Activated effector memory CD4-positive, alpha-beta T cell treated with anti-CD3 and anti-CD28 coated beads, Interleukin-2, amount 50 U/mL, for 16 hours (primary cell): ENCODE measurements at places on chromosomes 5 and 9.

DNA sequence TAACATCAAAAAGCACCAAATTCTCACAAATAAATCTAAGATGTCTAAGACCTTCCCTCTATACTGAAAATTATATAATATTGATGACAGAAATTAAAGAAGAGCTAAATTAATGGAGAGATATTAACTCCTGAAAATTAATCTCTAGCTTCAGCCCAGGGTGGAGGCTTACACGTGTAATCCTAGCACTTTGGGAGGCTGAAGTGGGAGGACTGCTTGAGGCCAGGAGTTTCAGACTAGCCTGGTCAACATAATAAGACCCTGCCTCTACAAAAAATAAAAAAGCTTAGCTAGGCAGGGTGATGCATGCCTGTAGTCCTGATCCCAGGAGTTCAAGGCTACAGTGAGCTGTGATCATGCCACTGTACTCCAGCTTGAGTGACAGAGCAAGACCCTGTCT, 39.6 kb upstream of the ANKRD34B start:
- no peak for DNase-seq

- DNase-seq: no peak
These were observed 52.3 kb downstream of the WDR36 start for GRCh38 chr5:111144352-111144930.

DNA sequence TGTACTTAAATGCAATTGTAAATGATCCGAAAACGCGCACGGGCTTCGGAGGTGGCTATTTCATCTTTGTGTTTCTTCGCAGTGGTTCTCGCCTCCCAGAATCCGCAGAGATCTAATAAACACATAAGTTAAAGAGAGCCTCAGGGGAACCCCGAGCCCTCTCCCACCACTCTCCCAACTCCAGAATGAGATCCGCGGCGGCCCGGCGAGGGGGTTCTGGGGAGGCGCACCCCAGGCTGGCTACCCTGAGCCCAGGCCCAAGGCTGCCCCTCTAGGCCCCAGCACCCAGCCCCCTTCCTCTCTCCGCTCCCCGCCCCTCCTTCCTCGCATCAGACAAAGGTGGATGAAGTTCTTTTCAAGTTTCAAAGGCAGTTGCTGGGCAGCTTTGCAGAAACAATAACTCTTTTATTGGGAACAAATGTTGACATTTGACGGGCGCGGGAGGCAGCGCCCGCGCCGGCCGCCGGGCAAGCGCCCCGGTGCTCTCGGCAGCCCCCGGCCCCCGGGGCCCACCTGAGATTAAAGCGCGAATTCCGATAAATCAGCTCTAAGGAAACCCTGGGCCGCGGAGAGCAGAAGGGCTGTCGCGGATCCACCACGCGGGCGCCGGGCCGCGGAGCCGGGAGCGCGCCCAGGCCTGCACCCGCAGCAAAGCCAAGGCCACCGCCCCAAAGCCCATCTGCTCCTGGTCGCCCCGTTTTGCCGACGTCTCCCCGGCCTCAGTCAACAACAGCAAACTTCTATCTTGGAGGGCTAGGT, 8.4 kb downstream of the IRX2 start:
- no peak for DNase-seq

GRCh38 chr5:178496642-178497041, 93.6 kb downstream of the COL23A1 start:
- DNase-seq: no peak

GRCh38 chr9:90770927-90771326, 30.7 kb upstream of the SYK start:
- DNase-seq: no peak

- no peak for DNase-seq
These were observed 29.8 kb downstream of the OR2K2 start for GRCh38 chr9:111300140-111300735.

DNA sequence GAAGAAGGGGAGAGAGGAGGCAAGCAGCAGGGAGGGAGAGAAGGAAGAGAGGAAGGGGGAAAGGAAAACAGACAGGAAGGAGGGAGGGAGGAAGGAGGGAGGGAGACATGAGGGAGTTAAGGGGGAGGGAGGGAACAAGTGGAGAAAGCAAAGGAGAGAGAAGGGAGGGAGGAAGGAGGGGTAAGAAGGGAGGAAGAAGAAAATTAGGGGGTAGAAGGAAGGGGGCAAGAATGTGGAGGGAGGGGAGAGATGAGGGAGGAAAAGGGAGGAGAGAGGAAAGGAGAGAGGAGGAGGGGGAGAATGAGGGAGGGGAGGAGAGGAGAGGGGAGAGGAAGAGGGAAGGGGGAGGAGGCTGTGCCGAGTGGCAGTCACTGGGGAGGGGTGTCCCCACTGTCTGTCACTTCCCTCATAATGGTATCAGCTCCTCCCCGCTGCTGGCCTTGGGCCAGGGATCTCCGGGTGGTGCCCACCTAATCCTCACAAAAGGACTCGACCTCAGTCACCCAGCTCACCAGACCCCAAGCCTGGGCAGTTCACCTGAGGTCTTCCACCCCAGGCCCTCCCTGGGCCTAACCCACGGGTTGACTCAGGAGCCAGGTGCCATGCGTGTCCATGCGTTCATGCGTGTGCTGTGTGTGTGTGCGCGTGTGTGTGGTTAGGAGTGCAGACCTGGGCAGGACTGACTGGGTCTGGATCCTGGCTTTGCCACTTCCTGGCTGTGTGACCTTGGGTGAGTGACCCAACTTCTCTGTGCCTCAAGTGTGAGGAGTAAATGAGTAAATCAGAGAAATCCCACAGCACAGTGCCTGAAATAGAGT, 18.1 kb downstream of the C9orf50 start:
- DNase-seq: no peak

DNA sequence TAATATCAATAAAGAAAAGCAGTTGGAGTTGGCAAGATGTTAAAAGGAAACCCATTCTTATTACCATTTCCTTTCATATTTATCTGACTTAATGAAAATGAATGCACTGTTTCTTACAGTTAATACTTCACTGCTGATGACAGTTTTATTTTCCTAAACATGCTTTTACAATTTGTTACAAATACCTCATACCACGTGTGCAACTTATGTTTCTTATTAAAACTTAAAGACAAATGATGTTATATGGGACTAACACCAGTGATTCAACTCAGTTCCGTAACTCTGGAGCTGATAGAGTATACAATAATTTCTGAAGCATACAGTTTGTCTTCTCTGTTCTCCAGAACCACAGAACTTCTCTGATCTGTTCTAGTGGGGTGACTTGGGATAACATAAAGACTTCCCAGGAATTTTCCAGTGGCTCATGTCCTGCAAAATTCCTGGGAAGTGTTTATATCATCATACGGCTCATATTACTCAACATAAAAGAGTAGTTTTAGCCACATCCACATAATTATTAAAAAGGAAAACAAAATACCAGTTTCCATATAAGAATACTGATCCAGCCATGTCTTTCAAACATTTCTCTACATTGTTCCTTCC, 1259.0 kb upstream of the C9orf72 start:
- no peak for DNase-seq

- DNase-seq: no peak
These were observed 159.8 kb downstream of the TMC1 start for GRCh38 chr9:72681283-72681630.

GRCh38 chr9:89606049-89606623, 1.3 kb downstream of the GADD45G start:
- peak; percentile 78 for DNase-seq

GRCh38 chr5:170522211-170523141, 18.7 kb downstream of the KCNIP1 start:
- DNase-seq: no peak

GRCh38 chr9:91182429-91183225, 179.1 kb downstream of the AUH start:
- no peak for DNase-seq

DNA sequence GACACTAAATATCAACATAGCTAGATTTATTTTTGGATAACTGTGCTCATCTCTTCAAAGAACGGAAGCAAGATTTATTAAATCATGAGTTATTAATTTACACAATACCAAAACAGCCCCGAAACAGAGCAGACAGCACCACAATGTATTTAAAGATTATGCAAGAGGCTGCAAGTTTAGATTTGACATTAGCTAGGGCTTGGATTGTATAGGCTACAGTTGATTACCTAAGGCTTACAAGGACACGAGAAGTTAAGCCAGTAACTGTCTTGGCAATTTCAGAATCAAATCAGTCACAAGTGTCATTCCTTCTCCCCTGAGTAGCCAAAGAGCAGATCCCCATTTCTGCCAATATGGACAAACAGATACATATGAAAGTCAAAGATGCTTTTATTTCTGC, 152.6 kb downstream of the MED27 start:
- DNase-seq: no peak

DNA sequence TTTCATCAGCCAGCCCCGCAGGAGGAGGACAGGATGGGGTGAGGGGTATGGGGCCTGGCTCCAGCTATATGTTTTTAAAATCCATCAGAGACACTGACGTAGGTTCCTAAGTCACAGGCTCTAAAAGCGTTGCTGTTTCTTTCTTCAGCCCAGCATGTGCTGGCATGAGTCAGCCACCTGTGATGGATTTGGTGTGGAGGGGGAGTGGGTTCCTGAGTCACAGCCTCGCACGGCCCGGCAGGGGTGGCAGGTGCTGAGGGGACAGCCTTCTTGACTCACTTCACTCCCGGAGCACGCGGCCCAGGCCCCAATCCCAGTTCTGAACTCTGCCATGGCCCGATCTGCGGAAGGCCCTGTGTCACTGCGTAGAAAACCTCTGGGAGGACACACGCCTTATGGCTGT, 38.8 kb upstream of the RPL26L1 start:
- DNase-seq: no peak

- no peak for DNase-seq
These were observed 64.9 kb downstream of the CEP120 start for GRCh38 chr5:123358304-123358703.

DNA sequence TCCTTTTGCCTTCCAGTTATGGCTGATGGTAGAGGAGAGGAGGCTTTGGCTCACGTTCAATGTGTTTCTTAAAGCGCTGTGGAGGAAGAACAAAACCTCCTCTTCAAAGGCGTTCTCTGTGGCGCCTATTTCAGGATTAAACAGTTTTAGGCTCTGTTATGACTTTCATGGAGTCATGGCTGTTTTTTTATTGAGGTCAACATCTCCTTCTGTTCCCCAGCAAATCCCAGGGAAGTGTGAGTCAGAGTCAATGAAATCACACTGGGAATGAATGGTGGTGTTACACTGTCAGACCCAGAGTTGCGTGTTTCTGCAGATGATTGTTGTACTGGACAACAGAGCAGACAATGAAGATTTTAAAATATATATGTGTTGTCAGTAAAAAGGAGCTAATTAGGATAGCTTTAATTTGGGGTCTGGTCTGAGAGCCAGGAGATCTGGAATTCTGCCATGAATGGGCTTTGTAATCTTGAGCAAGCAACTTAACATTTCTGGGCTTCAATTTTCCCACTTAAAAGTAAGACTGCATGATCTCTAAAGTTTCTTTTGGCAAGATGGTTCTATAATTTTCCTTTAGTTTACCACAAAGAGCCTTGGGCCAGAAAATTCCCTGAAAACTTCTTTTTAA, 240.7 kb downstream of the CSNK1G3 start:
- no peak for DNase-seq

DNA sequence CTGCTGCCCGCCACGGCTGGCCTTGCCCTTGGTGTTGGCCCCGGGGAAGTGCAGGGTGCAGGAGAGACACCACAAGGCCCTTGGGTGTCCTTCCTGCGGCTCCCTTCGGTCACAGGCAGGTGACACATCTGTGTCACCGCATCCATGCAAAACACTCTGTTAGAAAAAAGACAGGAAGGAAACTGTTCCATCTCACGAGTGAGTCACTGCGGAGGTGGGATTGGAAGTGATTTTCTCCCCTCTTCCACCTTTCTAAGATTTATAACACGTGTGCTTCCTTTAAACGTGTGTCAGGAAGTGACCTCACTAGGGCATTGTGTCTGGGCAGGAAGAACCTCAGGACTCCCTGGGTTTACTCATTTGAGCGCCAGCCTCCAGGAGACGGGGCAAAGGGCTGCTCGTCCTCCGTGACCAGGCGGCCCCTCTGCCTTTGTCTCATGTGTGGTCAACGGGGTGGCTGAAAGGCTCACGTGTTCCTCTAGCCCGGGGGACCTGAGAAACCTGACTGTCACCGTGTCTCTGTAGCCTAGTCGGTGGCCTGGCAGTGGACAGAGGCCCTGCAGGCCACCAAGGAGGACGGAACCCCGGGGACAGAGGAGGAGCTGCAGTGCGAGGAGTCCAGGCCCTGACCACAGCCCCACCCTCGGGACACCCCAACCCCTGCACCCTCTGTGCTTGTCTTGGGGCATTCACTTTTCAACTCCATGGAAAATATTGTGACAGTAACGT, 4.9 kb upstream of the LCN1 start:
- DNase-seq: peak; percentile 41

DNA sequence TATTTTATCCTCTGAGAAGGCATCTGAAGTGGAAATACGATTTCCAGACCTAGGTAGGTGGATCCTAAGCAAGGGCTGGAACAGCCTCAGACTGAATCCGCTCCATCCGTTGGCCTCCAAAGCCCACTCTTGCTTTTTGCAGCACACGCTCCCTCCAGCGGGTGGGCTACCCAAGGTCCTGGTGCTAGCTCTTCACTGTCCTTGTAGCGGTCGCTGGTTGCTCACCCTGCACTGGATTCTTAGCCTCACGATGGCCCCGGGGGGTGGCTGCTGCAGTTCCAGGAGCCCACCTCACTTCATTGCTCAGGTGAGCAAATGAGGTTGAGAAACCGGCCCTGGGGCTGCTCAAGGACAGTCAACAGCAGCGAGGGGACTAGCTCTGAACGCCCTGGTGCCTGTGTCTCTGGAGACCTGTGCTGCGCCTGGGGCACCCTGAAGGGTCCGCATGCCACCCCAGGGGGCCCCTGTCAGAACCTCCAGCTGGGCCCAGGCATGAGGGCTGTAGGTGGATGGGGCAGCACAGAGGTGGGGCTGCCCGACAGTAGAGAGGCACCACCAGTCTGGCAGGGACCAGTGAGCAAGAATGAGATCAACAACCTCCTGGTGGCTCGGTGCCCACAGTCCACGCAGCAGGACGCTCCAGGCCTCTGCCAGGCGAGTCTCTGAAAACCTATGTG, 4.3 kb downstream of the MGAT4B start:
- DNase-seq: peak; percentile 60

GRCh38 chr9:31071606-31072286, 1312.7 kb upstream of the ACO1 start:
- no peak for DNase-seq

DNA sequence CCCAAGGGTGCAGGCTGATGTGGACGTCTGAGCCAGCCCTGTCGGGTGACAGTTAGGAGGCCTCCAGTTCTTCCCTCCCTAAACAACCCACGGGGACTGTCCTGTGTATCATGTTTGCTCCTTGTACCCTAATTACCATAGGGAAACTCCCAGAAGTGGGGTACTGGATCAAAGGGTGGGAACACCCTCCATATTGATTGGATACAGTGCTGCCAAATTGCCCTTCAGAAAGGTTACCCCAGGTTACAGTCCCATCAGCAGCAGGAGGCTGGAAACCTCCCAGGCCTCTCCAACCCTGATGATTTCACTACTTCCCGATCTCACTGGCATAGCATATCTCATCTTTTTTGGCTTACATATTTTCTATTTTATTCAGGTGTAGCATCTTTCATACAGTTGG, 22.0 kb downstream of the UBE2QL1 start:
- no peak for DNase-seq
